ENCODE measurements at places on chromosomes 11 and 22.

- DNase-seq, result no peak
Measured at GRCh38 chr11:12157241-12157661, 46.9 kb downstream of the MICAL2 start.

GRCh38 chr11:128776424-128777284 lies 82.8 kb downstream of the FLI1 start:
- no peak for DNase-seq

- no peak for DNase-seq
Measured at GRCh38 chr11:94746721-94747120, 21.4 kb upstream of the AMOTL1 start.

GRCh38 chr11:112793416-112793815 lies 167.8 kb upstream of the NCAM1 start:
- no peak for DNase-seq

DNA sequence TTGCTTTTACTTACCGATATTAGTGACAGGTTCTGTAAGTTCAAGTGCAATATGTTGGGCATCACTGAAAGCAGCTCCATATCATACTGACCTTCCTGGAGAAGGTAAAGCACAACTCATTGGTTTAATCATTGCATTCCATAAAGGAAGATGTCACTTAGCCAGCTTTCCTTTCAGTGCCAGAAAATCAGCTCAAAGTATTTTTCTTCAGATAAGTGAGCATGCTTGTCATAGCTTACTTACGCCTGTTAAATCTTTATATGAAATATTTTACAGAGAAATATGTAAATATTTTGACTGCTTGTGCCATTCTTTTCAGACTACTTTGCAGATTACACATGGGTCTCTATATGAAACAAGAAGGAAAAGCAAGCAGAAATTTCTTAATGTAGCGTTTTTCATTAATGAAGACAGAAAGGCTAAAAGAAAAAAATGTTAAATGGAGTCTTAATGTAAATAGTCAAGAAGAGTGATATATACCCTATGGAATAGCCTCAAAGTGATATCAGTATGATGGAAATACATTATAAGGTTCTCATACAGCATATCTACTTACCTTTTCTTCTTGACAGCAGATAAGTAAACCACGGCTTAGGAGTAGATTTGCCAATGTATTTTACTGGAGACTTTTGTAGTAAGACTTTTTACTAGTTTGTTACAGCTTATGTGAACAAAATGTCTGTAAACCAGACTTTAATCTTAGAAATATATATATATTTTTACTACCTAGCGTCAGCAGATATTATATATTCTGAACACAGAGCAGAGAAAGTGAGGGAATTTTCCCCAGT lies 649.7 kb downstream of the METTL15 start:
- DNase-seq, result no peak

- no peak for DNase-seq
Measured at GRCh38 chr11:65574811-65575567, 864 bp upstream of the EHBP1L1 start.

- DNase-seq, result no peak
Measured at GRCh38 chr22:44311855-44312170, 938 bp downstream of the SHISAL1 start.

GRCh38 chr22:42863349-42863961 lies 6.4 kb upstream of the ARFGAP3 start:
- DNase-seq, result no peak

DNA sequence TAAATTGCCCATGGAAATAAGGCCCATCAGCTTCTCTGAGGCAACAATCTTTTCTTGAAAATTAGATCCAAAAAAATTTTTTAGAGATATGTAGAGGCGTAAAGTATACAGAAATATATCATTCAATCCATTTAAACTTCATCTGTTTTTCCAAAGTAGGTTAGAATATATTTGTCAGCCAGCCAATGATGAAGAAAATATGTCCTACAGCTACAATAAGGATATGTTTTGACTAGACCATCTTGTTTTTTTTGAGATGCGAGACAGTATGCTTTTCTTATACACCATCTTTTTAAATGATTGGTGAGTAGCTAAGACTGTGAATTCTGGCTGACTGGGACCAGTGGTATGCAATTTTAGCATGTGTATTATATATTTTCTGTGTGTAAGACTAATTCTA lies 630.4 kb upstream of the CNTN5 start:
- DNase-seq, result no peak

DNA sequence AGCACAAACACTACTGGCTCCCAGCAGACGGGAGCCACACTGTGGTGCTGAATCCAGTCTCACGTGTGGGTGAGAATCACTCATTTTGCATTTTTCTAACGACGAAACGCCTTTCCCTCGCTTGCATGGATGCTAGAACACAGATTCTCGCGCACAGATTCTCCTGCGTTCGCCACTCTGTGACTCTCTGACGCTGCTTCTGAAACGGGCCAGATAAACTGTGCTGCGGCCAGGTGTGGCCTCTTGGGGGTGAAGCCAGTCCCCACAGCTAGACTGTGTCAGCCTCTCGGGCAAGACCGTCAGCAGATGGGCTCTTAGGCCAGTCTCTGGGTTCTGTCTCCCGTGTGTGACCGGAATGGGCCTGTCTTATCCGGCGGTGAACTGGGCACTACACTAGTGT lies 44.6 kb downstream of the TRMU start:
- DNase-seq, result no peak
